Colonic mucosa (tissue), 4 donors: ENCODE measurements at places on chromosomes 1 and 21. TPM values are rescaled to one million over a fixed set of nuclear protein-coding genes. Genes with fewer than 3 reads are reported as not detected.
A peak's percentile ranks its signal among the peaks of the same experiment; 100 is the strongest.

Gene CLDN17
- not detected for total RNA-seq

Gene DYNLT5
- 0.72 TPM for total RNA-seq

Gene WLS
- total RNA-seq = 88.3 TPM

Gene MFSD2A
- 27.2 TPM for total RNA-seq

DNA sequence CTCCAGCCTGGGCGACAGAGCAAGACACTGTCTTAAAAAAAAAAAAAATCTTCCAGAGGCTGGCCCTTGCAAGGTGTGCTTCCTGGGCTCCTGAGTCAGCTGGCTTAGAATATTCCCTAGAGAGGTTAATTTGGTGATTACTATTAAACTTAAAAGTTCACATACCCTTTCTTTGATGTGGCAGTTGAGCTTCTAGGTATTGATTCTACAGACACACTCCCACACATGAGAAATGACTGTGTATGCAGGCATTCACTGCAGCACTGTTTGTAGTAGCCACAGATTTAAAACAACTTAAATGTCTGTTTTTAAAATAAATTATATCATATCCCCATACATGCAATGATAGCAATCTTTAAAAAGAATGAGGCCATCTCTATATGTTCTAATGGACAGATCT, 93.4 kb downstream of the GDAP2 start:
- H3K4me1 ChIP-seq = no peaks in the 10 kb centered on the region
- no peak overlapping the region for H3K4me3 ChIP-seq
- H3K27me3 ChIP-seq = no peaks in the 10 kb centered on the region
- no peaks in the 10 kb centered on the region for H3K36me3 ChIP-seq
- no peak for DNase-seq

- H3K27me3 ChIP-seq = no peaks in the 10 kb centered on the region
- no peaks in the 10 kb centered on the region for H3K4me1 ChIP-seq
- DNase-seq = peak; percentile 83
- H3K27ac ChIP-seq = peak overlapping the region; percentile 70
These were observed 10.1 kb upstream of the TFF1 start for GRCh38 chr21:42376338-42376982.

DNA sequence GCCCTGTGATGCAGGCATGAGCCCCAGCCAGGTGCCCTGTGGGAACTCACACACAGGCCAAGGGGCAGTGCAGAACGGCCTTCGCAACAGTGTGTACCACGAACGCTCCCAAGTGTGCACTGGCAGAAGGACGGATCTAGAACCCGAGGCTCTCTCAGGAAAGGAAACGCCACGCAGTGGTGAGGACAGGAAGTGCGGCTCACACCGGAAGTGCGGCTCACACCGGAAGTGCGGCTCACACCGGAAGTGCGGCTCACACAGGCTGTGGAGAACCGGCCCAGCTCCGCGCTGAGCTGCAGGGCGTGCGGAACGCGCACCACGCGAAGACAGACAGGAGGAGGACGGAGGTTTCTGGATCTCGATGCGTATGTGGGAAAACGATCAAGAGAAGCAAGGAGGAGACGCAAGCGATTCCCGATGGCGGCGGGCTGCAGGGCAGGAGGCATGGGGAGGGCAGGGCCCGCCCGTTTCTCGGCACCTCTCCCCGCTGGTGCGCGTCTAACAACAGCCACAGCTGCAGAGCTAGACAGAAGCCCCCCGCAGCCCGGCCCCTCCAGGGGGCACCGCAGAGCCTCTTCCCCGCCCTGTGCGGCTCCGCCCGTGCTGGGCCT, 35.9 kb upstream of the TMEM52 start:
- H3K27me3 ChIP-seq = no peaks in the 10 kb centered on the region
- no peak for DNase-seq
- no peak overlapping the region for H3K4me3 ChIP-seq
- H3K4me1 ChIP-seq = no peaks in the 10 kb centered on the region
- no peak overlapping the region for H3K27ac ChIP-seq
- no peaks in the 10 kb centered on the region for H3K36me3 ChIP-seq
